ENCODE measurements at places on chromosomes 4 and X. TPM values are rescaled to one million over a fixed set of nuclear protein-coding genes. Genes with fewer than 3 reads are reported as not detected.

Gene USP51
- total RNA-seq, result 7.3 TPM

Gene ZCCHC12
- not detected for total RNA-seq

Gene CXorf65
- 39.6 TPM for total RNA-seq

Gene ZNF711
- 2.1 TPM for total RNA-seq

Gene SPANXN4
- not detected for total RNA-seq

Gene LRIT3
- 0.33 TPM for total RNA-seq

Gene CSAG2
- not detected for total RNA-seq

Gene NMU
- total RNA-seq, result not detected

Gene CHM
- 21.8 TPM for total RNA-seq

Gene RUFY3
- total RNA-seq, result 41.9 TPM

Gene OTC
- not detected for total RNA-seq

Gene ZNF157
- total RNA-seq, result 2.0 TPM

Gene ZDHHC15
- total RNA-seq, result 0.55 TPM

Gene GRID2
- total RNA-seq, result not detected

Gene CACNA1F
- total RNA-seq, result 3.6 TPM

Gene ZBTB49
- total RNA-seq, result 13.1 TPM

Gene ARSD
- total RNA-seq, result 2.5 TPM

Gene SYP
- 0.58 TPM for total RNA-seq

Gene STARD8
- 0.31 TPM for total RNA-seq

Gene LRCH2
- total RNA-seq, result not detected

Gene METAP1
- 44.9 TPM for total RNA-seq

Gene ARHGEF6
- total RNA-seq, result 82.0 TPM

Gene CPZ
- total RNA-seq, result not detected

Gene TIGD4
- 0.36 TPM for total RNA-seq

Gene ANK2
- not detected for total RNA-seq

Gene CENPI
- 1.3 TPM for total RNA-seq

Gene CFAP47
- total RNA-seq, result not detected

Gene FAM53A
- 1.3 TPM for total RNA-seq

Gene PGK1
- 213 TPM for total RNA-seq

Gene PRRG1
- not detected for total RNA-seq

Gene PDE6B
- total RNA-seq, result 24.7 TPM

Gene UGT2B17
- not detected for total RNA-seq

Measured in naive thymus-derived CD8-positive, alpha-beta T cell (primary cell).